ENCODE measurements at places on chromosomes 12 and 14. TPM values are rescaled to one million over a fixed set of nuclear protein-coding genes. Genes with fewer than 3 reads are reported as not detected.

DNA sequence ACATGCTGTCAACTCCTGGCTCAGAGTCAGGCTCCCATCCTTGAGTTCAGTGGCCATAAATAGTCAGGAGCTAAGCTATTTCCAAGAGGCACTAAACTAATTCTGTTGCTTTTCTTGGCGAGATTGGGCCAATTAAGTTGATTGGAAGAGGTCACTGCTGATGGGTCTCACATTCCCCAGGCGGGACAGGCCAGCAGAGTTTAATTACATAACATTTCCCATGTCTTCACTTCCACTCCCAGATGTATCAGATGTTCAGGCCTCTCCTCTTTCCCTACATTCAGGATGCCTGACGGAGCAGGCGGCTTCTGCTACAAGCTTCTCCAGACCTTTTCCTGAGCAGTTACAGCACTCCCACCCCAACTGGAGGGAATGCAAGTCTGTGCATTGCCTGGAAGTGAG is 5.3 kb downstream of the NTF3 start:
- no peak for DNase-seq

DNA sequence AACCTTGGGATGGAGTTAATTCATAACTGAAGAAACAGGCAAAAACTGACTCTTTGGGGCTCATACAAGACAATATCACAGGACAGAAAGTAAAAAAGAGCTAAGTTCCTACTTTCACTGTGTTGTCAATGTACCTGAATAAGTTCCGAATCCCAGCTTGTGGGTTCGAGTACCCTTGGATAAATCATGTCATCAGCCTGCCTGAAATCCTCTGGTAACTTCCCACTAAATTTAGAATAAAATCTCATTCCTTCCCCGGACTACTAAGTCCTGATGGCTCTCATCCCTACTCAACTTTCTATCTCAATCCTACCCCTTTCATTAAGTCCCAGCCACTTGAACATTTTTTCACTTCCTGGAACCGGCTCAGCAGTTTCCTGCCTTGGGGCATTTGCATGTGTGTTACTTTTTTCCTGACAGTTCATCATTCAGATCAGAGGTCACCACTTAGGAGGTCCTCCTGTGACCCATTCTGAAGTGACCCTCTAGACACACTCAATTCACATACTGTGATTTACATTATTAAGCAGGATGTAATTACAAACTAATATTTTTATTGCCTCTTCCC is 12.7 kb downstream of the ERP29 start:
- DNase-seq, result no peak

GRCh38 chr12:325906-326305 is 63.2 kb downstream of the KDM5A start:
- no peak for DNase-seq

- no peak for DNase-seq
Measured at GRCh38 chr14:61451891-61452400, 130.6 kb downstream of the PRKCH start.

DNA sequence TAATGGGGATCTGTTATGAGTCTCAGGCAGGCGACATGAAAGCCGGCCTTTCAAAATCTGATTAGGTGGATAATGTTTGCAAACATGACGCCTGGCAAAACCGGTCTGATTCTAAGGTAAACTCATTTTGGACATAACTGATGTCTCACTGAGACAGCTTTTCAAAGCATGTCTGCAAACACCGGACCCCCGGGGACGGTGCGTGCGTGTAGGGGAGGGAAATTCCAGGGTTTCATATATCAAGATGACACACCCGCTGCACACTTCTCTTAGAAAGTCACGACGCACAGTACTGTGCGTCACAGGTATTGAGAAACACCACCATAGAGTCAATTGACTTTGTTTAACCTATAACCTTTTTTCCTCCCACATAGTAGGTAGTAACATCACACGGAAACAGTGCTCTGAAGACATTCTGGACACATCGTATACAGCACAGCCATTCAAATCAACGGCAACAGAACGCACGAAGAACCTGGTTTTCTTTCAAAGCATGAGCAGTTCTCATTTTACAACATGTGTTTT is 43.9 kb upstream of the TESC start:
- DNase-seq, result no peak

GRCh38 chr12:116317986-116318575 is 40.6 kb upstream of the MED13L start:
- DNase-seq, result no peak

GRCh38 chr12:92562063-92562734 is 140.6 kb upstream of the PLEKHG7 start:
- peak; percentile 66 for DNase-seq

PYGL gene
- total RNA-seq, result 39.3 TPM

SLC25A3 gene
- total RNA-seq, result 828 TPM

CMA1 gene
- total RNA-seq, result not detected

ERBB3 gene
- 1.5 TPM for total RNA-seq

MAP4K5 gene
- 92.1 TPM for total RNA-seq

KRT5 gene
- not detected for total RNA-seq

CCDC88C gene
- total RNA-seq, result not detected

Data from fibroblast of the aortic adventitia (primary cell).